ENCODE measurements at places on chromosomes 5 and 9.

DNA sequence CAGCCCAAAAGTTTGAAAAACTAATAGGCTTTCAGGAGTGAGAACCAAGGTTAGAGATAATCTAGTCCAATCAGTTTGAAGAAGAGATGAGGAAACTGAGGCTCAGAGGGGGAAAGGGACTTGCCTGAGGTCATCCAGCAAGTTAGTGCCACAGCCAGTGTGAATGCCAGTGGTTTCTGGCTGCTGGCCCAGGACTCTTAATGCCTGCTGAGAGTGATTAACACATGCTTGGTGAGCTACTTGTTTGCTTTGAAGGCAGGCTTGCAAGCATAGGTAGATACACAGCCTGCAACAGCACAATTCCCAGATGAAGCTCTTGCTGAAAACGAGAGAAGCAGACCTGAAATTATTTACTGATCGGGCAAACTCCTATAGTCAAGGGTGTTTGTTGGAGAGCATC lies 591.6 kb upstream of the SGCD start:
- DNase-seq, result no peak

DNA sequence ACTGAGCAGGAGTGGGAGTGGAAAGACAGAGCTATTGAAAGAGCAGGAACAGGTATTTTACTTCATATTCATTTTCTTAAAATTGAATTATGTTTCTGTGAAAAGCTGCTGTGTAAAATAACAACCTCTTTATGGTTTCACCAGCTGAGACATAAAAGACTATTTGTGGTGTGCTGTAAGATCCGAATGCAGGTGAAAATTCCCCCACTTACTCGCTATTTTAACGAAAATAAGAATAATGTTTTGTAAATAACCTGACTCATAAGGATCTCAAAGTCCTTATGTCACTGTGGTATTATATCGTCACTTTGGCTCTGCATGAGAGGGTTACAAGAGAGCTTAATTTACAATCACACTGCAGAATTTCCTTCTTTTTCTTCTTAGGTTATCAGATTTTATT lies 65.3 kb upstream of the NFIB start:
- no peak for DNase-seq

DNA sequence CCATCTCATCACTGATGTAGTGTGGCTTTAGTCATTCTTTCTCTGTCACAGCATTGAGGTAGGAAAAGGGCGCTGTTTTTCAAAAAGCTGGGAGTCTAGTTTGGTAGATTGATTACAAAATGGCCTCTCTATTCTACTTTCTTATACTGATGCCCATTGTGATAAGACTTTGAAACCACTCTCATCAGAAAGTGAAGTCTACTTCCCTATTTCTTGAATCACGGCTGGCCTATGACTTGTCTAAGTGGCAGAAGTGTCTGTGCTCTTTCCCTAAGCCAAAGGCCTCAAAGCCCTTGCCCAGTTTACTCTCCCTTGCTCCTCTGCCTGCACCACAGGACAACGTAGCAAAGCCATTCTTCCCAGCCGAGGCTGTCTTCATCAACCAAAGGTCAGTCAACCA lies 83.0 kb upstream of the IL33 start:
- DNase-seq, result no peak

DNA sequence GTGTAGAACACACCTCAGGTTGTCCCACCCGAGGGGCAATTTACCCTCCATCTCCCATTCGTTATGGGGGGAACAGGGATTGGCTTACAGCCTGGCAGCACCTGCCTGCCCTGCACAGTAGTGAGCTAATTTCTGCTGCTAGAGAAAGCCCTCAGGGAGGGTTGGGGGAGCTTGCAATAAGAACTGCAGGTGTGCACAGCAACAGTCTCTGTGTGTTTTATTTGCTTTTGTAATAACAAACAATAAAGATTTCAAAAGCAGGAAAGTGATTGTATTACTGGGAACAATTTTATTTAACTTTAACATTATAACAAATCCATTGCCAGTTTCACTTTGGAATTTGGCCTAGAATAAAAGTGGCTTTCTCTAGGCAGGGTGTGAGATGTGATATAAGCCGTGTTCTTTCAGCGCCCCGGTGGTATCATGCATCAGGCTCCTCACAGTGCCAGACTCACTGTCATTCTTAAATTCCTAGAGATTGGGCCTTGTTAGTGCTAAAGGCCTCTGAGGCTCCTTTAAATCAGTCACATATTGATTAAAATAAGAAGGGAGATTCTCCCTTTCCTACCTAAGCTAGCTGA lies 81.1 kb downstream of the RMI1 start:
- no peak for DNase-seq

DNA sequence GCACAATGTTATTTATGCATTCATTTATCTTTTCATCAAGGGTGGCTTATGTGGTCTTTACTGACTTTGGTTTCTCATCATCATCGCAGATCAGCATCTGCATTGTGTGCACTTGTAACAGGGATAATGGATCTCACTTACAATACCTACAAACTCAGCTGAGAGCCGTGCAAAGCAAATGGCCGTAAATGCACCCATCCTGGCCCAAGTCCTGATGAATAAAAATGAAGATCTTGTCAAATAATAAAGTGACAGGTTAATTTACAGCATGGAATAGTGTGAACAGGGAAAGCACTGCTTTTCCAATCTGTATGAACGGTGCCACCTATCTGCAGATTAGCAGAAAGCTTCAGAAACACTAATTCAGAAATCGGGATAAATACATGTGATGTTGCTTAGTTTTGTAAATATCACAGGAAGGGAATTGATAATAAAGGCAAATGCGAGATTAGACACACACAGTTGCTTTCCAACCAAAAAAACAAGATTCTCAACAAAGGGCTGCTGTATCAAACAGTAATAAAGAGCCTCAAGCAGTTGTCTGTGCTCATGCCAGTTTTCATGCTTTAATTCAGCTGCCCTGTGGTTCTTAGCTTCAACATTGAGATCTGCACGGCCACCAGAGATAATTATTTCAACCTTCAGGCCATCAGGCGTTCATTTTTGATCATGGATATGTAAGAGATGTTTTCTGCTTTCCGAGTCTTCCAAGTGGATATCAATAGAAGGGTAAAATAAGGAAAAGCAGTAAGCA lies 153.4 kb upstream of the POU5F2 start:
- no peak for DNase-seq

- DNase-seq, result no peak
Measured at GRCh38 chr5:56595566-56595965, 219.8 kb upstream of the MAP3K1 start.

GRCh38 chr9:32581512-32582143 lies 8.7 kb upstream of the NDUFB6 start:
- no peak for DNase-seq

GRCh38 chr9:32347571-32347970 lies 36.9 kb upstream of the ACO1 start:
- DNase-seq, result no peak

GRCh38 chr5:88729084-88729828 lies 153.7 kb downstream of the MEF2C start:
- no peak for DNase-seq

DNA sequence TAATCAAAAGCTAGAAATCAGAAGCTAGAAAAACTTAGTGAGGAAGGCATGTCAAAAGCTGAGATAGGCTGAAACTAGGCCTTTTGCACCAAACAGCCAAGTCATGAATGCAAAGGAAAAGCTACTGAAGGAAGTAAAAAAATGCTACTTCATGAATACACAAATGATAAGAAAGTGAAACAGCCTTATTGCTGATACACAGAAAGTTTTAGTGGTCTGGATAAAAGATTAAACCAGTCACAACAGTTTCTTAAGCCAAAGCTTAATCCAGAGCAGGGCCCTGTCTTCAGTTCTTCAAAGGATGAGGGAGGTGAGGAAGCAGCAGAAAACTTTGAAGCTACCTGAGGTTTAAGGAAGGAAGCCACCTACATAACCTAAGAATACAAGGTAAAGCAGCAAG lies 102.5 kb upstream of the SH3GL2 start:
- DNase-seq, result no peak

- DNase-seq, result no peak
Measured at GRCh38 chr5:127785098-127785927, 82.1 kb downstream of the CCDC192 start.

All from stimulated activated CD4-positive, alpha-beta T cell treated with anti-CD3 and anti-CD28 coated beads, Interleukin-15, amount 100 ng/mL, for 1 hour (primary cell).